Ovary (tissue), 10 donors: ENCODE measurements at places on chromosomes 7 and 10. TPM values are rescaled to one million over a fixed set of nuclear protein-coding genes. Genes with fewer than 3 reads are reported as not detected.
A peak's percentile ranks its signal among the peaks of the same experiment; 100 is the strongest.

DNA sequence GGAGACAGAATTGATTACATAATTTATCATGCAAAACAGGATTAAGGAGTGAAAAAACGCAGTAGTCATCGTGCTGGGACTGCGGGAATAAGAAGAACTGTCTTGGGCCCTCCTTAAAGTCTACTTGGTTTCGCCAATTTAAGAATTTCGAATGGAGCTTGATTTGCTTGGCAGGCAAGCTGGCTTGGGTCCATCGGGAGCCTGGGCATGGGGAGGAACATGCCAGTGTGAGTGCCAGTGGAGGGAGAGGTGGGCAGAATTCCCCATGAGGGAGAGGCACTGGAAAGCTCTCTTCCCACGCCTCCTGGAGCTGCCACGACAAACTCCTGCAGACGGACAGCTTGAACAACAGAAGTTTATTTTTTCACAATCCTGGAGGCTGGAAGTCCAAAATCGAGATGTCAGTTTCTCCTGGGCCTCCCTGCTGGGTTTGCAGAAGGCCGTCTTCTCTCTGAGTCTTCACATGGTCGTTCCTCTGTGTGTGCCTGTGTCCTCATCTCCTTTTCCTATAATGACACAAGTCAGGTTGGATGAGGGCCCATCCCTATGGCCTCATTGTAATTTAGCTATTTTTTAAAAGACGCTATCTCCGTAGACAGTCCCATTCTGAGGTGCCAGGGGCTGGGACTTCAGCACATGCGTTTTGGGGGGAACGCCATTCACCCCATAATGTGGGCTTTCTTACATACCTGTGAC, 528.7 kb upstream of the DPP6 start:
- no peak overlapping the region for H3K4me3 ChIP-seq
- no peaks in the 10 kb centered on the region for H3K27me3 ChIP-seq
- DNase-seq: no peak
- no peak overlapping the region for H3K27ac ChIP-seq
- no peaks in the 10 kb centered on the region for H3K36me3 ChIP-seq

- H3K27ac ChIP-seq: peak overlapping the region; percentile 89
- no peaks in the 10 kb centered on the region for H3K4me1 ChIP-seq
- peak overlapping the region; percentile 95 for H3K4me3 ChIP-seq
- no peaks in the 10 kb centered on the region for H3K27me3 ChIP-seq
- H3K36me3 ChIP-seq: no peaks in the 10 kb centered on the region
Observed at GRCh38 chr10:31319602-31320549, 860 bp downstream of the ZEB1 start.

GRCh38 chr7:129210256-129210988, 14.4 kb upstream of the AHCYL2 start:
- no peaks in the 10 kb centered on the region for H3K36me3 ChIP-seq
- H3K4me1 ChIP-seq: no peaks in the 10 kb centered on the region
- no peaks in the 10 kb centered on the region for H3K27me3 ChIP-seq
- DNase-seq: peak; percentile 89
- H3K27ac ChIP-seq: no peak overlapping the region

GRCh38 chr10:6195846-6196245, 6.9 kb upstream of the PFKFB3 start:
- H3K27me3 ChIP-seq: no peaks in the 10 kb centered on the region
- no peaks in the 10 kb centered on the region for H3K36me3 ChIP-seq
- peak overlapping the region; percentile 53 for H3K27ac ChIP-seq
- peak; percentile 64 for DNase-seq

DNA sequence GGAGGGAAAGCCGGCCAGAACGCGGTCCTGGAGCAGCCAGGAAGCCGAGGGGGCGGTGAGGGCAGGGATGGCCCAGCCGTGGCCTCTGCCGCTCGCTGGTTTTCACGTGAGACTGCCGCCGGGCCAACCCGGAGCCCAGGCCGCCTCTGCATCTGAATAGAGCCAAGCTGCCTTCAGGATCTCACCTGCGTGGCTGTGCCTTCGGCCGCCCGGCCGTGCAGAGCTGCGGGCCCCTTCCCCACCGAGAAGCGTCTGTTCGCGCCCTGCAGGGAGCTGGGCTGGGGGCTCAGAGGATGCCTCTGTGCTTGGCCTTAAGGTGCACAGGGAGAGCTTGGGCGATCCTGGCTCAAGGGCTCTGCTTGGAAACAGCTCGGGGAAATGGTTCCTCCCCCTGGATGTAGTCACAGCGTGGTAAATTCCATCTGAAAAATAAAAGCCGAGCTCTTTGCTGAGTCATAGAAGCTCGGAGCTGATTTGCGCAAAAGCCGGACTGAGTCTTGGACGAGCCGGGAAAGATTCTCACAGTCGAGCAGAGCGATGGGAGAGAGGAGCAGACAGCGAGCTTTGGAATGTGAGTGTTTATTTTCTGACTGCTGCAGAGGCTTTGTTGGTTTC, at the start of gene JAKMIP3:
Gene JAKMIP3, plus strand, starts transcription at position 456 of the 615 bp plus-strand sequence. CDS start 38,863 bp downstream, outside the sequence.
- H3K4me1 ChIP-seq: peaks cover 1% of the 10 kb centered on the region
- H3K36me3 ChIP-seq: no peaks in the 10 kb centered on the region
- H3K27me3 ChIP-seq: no peaks in the 10 kb centered on the region
- peak; percentile 60 for DNase-seq
- peak within 1 kb of the TSS; percentile 80 for H3K27ac ChIP-seq
- H3K4me3 ChIP-seq: peak within 1 kb of the TSS; percentile 53

- H3K36me3 ChIP-seq: no peaks in the 10 kb centered on the region
- no peak for DNase-seq
- H3K27me3 ChIP-seq: no peaks in the 10 kb centered on the region
- no peak overlapping the region for H3K4me3 ChIP-seq
- no peak overlapping the region for H3K27ac ChIP-seq
- H3K4me1 ChIP-seq: no peaks in the 10 kb centered on the region
Observed at GRCh38 chr10:83725567-83725966, 413.7 kb upstream of the GHITM start.

GRCh38 chr7:136555933-136556332, 312.5 kb upstream of the CHRM2 start:
- no peak for DNase-seq
- H3K27me3 ChIP-seq: no peaks in the 10 kb centered on the region
- no peak overlapping the region for H3K4me3 ChIP-seq
- no peaks in the 10 kb centered on the region for H3K36me3 ChIP-seq
- no peak overlapping the region for H3K27ac ChIP-seq

DNA sequence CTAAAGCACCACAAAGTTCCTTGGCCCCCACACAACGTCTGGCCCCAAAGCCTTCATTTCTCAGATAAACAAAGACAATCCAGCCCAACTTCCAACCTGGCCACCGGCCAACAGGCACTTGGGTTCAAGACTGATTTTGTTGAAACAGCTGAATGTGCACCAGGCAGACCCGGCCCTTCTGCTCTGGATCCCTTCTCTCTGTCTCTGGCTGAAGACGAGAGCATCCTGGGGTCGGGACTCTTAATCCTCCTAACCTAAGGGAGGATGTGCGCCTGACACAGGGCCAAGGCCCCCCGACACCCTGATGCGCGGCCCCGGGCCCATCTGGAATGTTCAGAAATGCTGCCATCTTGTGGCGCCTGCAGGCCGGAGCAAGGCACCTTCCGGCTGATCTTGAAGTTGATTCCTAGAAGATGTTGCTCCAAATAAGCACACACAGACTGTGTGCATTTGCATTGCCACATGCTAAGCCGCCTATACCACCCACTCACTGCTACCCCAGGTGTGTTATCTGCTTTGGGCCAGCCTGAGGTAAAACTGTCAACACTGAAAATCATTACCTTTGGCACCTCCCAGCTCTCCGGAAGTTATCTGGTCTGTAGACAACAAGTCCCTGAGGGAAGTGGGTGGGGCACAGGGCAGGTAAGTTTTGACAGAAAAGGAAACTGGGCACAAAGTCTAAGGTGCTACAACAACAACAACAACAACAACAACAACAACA, 98.4 kb upstream of the HABP2 start:
- DNase-seq: peak; percentile 58
- no peaks in the 10 kb centered on the region for H3K27me3 ChIP-seq
- peaks cover 4% of the 10 kb centered on the region for H3K4me1 ChIP-seq
- H3K36me3 ChIP-seq: no peaks in the 10 kb centered on the region
- H3K4me3 ChIP-seq: no peak overlapping the region
- H3K27ac ChIP-seq: no peak overlapping the region

DNA sequence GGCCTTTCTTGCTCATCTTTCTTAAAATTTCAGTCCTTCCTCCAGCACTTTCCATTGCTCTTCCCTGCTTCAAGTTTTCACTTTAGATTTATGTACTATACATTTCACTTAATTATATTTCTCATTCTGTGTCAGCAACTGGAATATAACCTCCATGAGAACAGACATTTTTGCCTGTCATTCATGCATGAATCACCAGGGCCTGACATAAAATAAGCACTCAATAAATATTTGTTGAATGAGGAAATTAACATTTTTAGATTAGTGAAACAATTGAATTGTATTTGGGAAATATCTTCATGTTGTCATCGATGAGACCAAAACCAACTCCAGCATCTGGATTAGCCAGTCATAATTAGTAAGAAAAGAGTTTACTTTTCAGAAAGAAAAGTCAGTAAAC, 6.1 kb downstream of the SAMD9L start:
- H3K36me3 ChIP-seq: no peaks in the 10 kb centered on the region
- H3K27ac ChIP-seq: no peak overlapping the region
- no peaks in the 10 kb centered on the region for H3K27me3 ChIP-seq

- no peaks in the 10 kb centered on the region for H3K4me1 ChIP-seq
- H3K36me3 ChIP-seq: no peaks in the 10 kb centered on the region
- no peak for DNase-seq
Observed at GRCh38 chr10:47179291-47179647, 120.7 kb upstream of the GDF10 start.

DNA sequence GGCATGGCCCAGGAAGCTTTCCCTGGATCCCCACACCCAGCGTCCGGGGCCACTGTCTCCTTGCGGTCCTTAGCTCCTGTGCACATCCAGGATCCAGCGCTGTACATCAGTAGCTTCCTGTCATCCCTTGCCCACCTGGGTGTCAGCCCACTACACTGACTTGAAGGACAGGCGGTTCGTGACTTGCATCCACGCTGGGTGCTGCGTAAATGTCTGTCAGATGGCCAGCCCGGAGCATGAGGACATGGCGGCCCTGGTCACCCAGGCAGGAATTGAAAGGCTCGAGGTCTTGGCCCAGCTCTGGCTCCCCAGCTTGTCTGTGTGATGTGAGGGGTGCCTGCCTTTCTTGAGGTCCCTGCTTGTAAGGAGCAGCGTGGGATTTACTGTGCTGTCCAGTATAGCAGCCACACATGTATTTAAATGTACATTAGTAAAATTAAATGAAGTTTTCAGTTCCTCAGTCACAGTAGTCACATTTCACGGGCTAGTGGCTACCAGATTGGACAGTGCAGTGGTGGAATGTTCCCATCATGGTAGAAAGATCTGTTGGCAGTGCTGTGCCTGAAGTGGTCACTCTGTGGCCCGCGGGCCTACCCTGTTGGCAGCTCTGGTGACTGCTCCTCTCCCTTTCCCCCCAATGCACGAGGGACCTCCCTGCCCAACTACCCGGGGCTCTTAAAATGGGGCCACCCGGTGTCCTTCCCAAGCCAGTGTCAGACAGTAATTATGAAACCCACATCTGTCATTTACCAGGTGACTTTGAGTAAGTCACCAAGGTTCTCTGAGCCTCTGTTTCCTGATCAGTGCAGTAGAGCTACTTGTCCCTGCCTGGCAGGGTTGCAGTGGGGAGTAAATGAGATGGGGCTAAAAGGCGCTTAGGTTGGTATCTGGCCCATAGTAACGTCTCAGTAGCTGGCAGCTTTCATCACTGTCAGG, 97.8 kb upstream of the PPIF start:
- no peaks in the 10 kb centered on the region for H3K36me3 ChIP-seq
- no peaks in the 10 kb centered on the region for H3K27me3 ChIP-seq
- no peak overlapping the region for H3K4me3 ChIP-seq
- DNase-seq: no peak
- H3K4me1 ChIP-seq: peaks cover 32% of the 10 kb centered on the region

AGMO gene
- not detected for total RNA-seq

OPN4 gene
- not detected for total RNA-seq
